Suprapubic skin (tissue), 4 donors: ENCODE measurements at places on chromosomes 12 and 14. TPM values are rescaled to one million over a fixed set of nuclear protein-coding genes. Genes with fewer than 3 reads are reported as not detected.

Gene SRSF9
- total RNA-seq = 76.3 TPM

DNA sequence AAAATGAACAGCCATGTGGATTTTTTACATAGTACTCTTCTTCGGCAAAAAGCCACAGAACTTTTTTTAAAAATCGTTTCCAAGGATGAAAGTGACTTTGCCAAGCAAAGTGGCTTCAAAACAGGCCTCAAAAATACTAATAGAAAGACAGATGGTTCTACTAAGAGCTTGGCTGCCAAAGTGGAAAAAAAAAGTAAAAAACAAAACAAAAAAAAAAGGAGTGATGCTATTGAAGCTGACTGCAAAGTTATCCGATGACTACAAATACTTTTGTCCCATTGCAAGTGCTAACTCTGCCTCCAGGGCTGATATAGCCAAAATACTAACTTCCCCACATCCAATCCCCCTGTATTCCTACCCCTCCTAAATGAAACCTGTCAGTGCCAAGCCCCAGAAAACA lies 277.6 kb downstream of the SOX5 start:
- no peaks in the 10 kb centered on the region for H3K4me1 ChIP-seq
- no peaks in the 10 kb centered on the region for H3K27me3 ChIP-seq
- no peak overlapping the region for H3K27ac ChIP-seq
- no peaks in the 10 kb centered on the region for H3K36me3 ChIP-seq

Gene TSHR
- total RNA-seq = not detected

DNA sequence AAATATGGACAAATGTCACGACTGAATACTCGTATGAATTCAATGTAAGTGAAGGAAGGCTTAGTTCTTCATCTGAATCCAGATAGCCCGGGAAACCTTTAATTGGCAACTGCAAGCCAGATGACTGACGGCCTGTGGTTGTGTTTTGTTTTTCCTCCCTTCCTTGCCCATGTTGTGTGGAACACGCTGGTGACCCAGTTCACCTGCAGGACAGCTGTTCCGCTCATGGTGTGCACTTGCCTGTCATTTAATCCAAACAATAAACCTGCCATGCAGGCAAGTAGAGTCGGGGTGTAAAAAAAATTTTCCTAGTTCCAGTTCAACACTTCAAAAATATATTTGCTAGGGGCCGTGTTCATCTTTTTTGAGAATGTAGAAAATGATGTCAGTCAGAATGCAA lies 88.0 kb downstream of the TMEM132D start:
- H3K27ac ChIP-seq = no peak overlapping the region
- no peaks in the 10 kb centered on the region for H3K4me1 ChIP-seq
- no peak overlapping the region for H3K4me3 ChIP-seq
- DNase-seq = no peak
- H3K27me3 ChIP-seq = no peaks in the 10 kb centered on the region

GRCh38 chr12:17976202-17976601 lies 113.8 kb downstream of the RERGL start:
- no peak for DNase-seq
- H3K36me3 ChIP-seq = no peaks in the 10 kb centered on the region
- no peaks in the 10 kb centered on the region for H3K27me3 ChIP-seq
- no peak overlapping the region for H3K4me3 ChIP-seq
- no peak overlapping the region for H3K27ac ChIP-seq
- H3K4me1 ChIP-seq = no peaks in the 10 kb centered on the region

Gene P2RX7
- 15.4 TPM for total RNA-seq

GRCh38 chr12:6340032-6340638 lies 1.7 kb downstream of the TNFRSF1A start:
- no peaks in the 10 kb centered on the region for H3K27me3 ChIP-seq
- no peak for DNase-seq
- peak overlapping the region; percentile 92 for H3K4me3 ChIP-seq
- no peaks in the 10 kb centered on the region for H3K36me3 ChIP-seq
- peak overlapping the region; percentile 99 for H3K27ac ChIP-seq

DNA sequence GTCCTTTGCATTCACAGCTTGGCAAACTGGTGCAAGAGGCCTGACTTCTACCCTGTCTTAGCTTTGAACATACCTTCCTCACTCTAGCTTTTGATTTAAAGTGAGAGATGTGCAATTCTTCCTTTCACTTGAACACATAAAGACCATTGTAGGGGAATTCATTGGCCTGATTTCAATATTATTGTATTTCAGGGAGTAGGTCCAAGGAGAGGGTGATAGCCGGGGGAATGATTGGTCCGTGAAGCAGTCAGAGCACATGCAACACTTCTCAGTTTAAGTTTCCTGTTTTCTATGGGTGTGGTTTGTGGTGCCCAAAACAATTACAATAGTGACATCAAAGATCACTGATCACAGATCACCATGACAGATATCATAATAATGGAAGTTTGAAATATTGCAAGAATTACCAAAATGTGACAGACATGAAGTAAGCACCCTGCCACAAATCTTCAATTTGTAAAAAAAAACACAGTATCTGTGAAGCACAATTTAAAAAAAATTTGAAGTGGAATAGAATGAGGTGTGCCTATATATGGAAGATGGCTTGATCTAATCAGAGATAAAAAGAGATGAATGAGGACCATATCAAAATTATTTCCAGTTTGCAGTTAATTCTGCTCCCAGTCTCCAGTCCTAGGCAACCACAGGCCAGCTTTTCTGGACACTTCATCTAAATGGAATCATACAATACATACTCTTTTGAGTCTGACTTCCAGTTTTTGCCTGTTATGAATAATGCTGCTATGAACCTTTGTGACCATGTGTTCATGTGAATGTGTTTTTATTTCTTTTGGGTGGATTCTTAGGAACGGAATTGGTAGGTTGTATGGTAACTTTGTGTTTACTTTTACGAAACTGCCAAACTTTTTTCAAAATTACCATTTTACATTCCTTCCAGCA lies 23.2 kb downstream of the BORCS5 start:
- no peak for DNase-seq
- H3K4me1 ChIP-seq = peaks cover 17% of the 10 kb centered on the region
- H3K27ac ChIP-seq = peak overlapping the region; percentile 41
- no peak overlapping the region for H3K4me3 ChIP-seq
- no peaks in the 10 kb centered on the region for H3K27me3 ChIP-seq
